ENCODE measurements at places on chromosomes 2 and 18.

- no peak for DNase-seq
Observed at GRCh38 chr2:54103454-54104314, 11.7 kb upstream of the ACYP2 start.

DNA sequence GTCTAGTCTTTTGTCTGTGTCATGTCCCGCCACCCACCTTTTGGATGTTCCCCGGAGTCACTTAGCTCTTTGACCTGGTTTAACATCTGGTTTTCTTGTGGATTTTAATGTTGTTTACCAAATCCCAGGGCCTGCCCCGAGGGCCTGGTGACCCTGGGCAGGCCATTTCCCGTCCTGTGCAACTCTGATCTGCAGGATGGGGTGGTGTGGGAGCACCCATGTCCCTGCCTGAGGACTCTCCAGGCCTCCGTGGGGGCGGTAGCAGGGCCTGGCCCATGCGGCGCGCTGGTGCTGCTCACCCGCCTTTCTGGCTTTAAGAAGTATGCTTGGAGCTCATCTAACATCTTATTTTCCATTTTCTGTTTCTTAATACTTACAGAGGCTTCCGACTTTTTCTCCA lies 10.7 kb downstream of the RAMP1 start:
- DNase-seq, result no peak

DNA sequence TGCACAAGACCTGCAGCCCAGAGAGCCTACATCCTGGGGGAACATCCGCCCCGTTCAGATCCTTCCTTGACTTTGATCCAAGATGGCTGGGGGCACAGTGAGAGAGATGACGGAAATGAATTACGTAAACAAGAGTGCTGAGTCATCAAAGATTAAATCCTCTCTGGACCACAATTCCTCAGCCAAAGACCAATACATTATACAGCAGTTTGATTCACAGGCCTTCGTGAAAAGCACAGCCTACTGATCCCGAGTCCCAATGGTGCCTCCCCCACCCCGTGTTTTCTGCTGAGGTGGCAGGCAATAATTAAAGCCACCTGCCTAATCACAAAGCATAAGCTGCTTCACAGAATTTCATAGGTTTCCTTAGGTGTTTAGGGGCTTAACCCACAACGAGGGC lies 43.0 kb downstream of the MYO5B start:
- DNase-seq, result no peak

DNA sequence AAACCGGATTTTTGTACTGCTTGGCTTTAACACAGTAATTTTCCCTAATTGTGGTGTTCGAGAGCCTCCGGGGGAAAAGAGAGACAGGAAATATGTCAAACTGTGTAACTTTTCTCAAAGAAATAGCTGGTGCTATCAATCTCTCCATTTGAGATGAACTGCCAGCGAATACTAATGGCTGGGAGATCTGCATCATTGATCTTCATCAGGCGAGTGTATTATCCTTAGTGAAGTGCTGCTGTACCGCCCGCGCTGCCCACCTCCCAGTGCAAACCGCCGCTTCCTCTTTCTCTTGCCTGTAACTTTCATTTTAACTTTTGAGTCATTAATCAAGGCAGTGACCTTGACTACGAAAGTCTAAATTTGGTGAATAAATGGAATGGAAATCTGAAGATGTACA lies 246.1 kb upstream of the ST6GAL2 start:
- DNase-seq, result no peak

Measured in NCI-H345 (cell line).